ENCODE measurements at places on chromosomes 11 and 22.

DNA sequence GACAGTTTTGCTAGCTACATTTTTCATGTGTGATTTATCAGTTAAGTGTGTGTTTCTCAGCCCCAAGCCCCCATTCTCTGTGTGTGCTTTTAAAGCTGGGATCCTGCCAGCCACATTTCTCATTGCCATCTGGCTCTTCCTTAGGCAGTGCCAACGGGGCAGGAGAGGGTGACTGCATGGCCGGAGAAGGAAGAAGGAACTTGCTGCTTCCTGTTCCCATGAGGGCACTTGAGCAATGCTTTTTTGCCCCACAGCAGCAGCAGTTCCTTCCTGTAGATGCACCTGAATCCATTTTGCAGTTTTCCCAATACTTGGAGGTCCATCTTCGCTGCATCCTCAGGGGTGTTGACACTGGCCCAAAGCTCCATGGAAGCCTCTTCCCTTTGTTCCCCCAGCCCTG, 37.5 kb downstream of the TNRC6B start:
- no peak for DNase-seq

- DNase-seq: peak; percentile 29
Observed at GRCh38 chr11:83723999-83724398, 437.8 kb upstream of the CCDC90B start.

- DNase-seq: no peak
Observed at GRCh38 chr11:18061351-18061750, 15.3 kb upstream of the TPH1 start.

- no peak for DNase-seq
Observed at GRCh38 chr11:9711454-9712307, 47.8 kb downstream of the SWAP70 start.

DNA sequence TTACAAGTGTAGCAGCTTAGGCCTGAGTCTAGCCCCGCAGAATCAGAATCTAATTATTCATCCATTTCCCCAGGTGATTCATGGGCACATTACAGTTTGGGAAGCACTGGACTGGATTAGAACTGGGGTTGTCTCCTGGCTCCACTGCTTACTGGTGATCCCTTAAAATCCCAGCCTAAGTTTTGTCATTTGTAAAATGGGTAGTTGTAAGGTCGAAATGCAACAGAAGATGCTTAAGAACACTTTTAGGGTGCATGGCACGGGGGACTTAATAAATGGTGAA, 1.3 kb downstream of the STX3 start:
- no peak for DNase-seq

DNA sequence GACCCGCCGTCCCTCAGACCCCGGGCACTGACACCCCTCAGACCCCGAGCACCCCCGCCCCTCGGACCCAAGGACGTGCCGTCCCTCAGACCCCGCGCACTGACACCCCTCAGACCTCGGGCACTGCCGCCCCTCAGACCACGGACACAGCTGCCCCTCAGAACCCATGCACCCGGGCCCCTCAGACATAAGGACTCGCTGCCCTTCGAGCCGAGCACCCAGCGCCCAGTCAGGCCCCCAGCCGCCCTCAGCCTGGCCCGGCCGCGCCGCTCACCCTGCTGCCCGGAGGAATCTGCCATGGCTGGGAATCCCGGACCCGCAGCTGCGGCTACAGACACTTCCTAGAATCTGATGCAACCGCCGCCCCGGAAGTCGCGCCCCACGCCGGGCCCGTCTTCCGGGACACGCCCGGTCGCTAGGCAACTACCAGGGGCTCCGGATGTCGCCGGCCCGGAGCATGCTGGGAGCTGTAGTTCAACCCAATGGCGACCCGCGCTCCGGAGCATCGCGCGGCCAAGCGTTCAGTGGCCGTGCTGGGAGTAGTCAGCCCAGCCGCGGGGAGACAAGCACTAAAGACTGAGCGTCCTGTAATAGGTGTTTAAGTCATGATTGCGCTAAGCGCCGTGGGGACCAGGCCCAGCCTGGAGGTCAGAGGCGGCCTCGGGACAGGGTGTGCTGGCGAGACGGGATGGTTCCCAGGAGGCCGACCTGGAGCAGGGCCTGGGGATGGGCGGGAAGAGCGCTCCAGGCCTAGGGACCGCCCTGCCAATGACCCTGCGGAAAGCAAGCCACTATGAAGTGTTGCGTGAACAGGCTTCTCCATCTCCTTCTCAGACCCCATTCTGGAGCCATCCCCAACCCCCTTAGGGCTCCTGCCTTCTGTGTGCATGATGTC, at the start of gene CARS1:
Gene CARS1, minus strand, starts transcription at position 355 of the 895 bp plus-strand sequence. Its CDS starts 56 bp downstream, at position 299.
- peak; percentile 98 for DNase-seq

DNA sequence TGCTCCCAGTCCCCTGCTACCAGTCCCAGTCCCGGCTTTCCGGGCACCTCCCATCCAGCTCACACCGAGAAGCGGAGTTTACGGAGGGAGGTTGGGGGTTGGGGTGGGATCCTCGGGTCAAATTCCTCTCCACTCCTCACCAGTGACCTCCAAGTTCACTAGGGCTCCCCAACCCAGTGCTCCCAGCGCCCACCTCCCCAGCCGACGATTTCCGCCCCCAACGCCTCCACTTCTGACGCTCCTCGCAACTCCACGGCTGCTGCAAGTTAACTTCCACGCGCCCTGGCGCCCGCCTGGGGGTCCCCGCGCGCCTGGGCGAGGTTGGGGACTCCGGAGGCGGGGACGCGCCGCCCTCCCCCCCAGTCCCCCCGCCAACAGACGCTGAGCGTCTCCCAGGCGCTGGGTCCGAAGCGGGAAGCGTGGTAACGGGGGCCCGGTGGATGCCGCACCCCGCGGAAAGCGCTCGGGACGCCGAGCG, 526 bp downstream of the TPST2 start:
- peak; percentile 59 for DNase-seq

GRCh38 chr22:44453441-44454112, 44.5 kb downstream of the RTL6 start:
- no peak for DNase-seq

DNA sequence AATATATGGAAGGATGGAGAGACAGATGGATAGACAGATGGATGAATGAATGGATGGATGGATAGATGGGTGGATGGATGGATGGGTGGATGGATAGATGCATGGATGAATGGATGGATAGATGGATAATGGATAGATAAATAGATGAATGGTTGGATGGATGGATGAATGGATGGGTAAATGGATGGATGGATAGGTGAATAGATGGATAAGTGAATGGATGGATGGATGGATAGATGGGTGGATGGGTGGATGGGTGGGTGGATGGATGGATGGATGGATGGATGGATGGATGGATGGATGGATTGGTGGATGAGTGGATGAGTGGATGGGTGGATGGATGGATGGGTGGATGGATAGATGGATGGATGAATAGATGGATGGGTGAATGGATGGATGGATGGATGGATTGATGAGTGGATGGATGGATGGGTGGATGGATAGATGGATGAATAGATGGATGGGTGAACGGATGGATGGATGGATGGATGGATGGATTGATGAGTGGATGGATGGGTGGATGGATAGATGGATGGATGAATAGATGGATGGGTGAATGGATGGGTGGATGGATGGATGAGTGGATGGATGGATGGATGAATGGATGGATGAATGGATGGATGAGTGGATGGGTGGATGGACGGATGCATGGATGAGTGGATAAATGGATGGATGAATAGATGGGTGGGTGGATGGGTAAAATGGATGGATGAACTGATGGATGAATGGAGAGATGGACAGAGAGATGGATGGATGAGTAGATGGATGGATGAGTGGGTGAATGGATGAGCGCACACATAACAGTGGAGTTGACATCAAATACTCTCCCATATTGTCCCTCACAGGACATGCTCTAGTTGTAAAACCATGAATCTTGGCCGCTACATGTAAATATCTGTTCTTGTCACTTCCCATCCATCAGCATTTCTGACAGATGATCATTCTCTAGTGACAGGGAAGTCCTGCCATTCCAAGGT, 8.8 kb downstream of the LSP1 start:
- no peak for DNase-seq

GRCh38 chr22:36976606-36977005, 42.6 kb downstream of the TST start:
- DNase-seq: no peak

DNA sequence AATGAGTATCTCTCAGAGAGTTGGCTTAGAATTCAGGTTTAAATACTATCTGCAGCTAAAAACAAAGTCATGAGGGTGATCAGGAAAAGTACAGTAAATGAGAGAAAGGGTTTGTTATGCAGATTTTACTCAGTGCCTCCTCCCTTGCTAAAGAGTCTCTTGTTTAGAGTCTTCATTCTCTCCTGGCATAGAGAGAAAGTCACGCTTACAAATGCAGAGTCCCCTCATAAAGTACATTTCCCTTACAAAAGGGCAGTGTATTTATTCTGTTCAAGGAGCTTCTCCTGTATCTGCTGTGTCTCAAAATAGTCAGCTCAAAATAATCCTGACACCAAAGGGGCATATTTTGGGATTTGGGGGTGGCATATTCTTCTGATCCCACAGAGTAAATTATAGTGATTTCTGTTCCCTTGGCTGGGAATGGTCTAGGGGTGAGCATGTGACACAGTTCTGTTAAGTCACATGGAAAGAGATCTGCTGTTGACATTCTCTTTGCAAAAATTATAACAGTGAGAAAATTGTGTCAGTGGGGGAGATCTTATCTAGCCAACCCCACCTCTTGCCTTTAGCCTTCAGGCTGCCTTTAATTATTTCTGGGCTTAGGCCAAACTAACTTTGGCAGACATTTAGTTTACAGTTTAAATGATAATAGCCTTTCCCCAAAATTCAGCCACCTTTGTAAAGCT, 102.9 kb downstream of the MTNR1B start:
- DNase-seq: no peak

DNA sequence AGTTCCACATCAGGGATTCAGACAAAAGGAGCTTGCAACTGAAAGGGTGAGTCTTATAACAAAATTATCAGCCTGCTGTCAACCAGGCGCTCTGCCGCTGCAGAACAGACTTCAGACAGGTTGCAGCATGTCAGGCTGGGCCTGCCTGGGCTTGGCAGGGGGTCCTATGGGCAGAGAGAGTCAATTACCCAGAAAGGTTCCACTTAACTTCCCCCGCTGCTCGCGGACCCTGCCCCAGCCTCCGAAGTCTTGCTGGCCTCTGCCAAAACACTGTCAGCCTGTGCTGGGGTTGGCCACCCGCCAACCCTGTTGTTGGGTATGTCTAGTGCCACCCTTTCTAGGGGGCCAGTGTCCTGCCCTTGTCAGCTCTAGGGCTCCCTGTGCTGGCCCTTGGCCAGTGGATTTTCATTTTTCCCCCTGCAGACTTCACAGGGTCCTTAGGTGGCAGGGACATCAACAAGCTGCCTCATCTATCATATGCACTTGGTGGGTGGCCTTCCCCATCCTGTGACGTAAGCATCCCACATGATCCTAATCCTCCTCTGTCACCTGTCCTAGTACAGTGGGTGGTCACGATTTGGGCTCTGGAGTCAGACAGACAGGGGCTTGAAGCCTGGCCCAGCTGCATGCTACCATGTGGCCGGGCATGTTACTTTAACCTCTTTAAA, 166.5 kb upstream of the CADM1 start:
- DNase-seq: no peak

GRCh38 chr11:116262370-116262769, 510.4 kb downstream of the BUD13 start:
- DNase-seq: no peak

DNA sequence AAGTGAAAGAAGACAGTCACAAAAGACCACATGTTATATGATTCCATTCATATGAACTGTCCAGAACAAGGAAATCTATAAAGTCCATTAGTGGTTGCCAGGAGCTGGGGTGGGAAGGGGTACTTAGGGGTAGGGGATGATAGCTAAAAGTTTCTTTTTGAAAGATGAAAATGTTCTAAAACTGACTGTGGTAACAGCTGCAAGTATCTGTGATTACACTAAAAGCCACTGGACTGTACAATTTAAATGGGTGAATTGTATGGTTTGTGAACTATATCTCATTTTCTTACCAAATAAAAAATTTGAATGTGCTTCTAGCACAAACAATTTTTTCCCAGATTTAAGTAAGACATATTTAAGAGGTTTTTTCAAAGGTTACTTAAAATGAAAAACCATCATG, 22.1 kb downstream of the CHKA start:
- no peak for DNase-seq

- no peak for DNase-seq
Observed at GRCh38 chr11:33847251-33847650, 44.6 kb downstream of the LMO2 start.

DNA sequence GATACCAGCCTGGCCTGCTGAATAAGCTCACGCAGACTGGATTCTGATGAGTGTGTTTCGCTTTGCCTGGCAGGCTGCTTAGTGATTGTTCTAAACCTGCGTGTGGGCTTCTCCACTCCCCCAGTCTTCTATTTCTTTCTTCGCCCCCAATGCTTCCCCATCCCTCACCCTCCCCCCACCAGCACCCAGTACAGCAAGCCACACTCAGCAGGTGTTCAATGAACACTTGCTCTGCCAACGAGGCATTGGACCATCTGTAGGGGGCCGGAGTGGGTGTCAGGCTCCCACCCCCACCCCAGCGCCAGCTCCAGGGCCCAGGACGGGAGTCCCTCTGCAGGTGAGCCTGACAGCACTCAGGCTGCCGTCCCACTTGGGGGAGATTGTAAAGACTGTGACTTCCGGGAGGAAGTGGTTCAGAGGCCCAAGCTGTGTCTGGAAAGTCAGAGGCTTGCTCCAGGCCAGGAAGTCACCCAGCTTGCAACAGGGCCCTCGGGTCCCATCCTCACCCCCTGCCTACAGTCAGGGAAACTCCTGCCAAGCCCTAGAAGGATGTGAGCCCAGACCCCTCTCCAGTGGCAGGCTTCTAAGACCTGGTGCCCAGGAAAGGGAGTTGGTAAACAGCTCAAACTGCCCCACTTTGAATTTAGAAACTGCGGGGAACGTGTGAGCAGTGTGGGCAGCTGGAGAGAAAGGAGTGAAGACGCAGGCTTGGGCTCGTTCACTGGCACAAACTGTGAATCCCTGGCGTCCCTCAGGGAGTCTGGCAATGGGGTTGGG, 66.3 kb upstream of the PRDM11 start:
- no peak for DNase-seq

GRCh38 chr22:46036558-46037408, 59.8 kb upstream of the WNT7B start:
- DNase-seq: peak; percentile 25

DNA sequence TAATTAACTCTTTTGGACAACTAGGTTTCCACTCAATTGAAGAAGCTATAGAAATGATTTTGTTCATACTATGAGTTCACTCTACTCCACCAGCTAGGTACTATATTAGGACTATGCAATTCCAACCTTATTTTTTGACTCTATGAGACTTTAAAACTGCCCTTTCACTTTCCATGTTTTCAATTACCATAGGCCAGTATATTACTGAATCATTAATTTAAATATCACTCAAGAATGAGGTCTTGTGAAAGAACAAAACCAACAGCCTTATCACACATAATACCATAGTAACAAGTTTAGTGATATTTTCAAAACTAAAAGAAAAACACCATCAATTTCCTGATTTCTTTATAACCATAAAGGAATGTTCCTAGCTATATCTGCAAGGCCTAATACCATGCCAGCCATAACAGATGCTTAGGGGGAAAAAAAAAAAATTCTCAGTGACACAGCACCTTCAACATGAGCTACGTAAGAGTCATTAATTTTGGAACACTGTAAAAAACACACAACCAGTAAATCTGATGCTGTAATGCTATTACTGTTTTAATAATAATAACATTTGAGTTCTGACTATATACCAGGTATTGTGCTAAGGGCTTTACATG, 6.1 kb downstream of the DCUN1D5 start:
- DNase-seq: no peak

Data from left cardiac atrium (tissue), 4 donors.